Breast epithelium (tissue), 4 donors: ENCODE measurements at places on chromosomes 2 and 18. TPM values are rescaled to one million over a fixed set of nuclear protein-coding genes. Genes with fewer than 3 reads are reported as not detected.
A peak's percentile ranks its signal among the peaks of the same experiment; 100 is the strongest.

Gene VWC2L
- not detected for total RNA-seq

Gene COL6A3
- 907 TPM for total RNA-seq

Gene UPP2
- total RNA-seq, result 0.16 TPM

Gene SESTD1
- 137 TPM for total RNA-seq

Gene SERPINB3
- not detected for total RNA-seq

Gene CHST9
- 1.6 TPM for total RNA-seq

Gene TMEM17
- 3.4 TPM for total RNA-seq

Gene UCN
- 8.8 TPM for total RNA-seq

Gene DLX2
- total RNA-seq, result not detected

Gene LRRTM1
- not detected for total RNA-seq

Gene LHCGR
- 0.29 TPM for total RNA-seq

Gene SLC5A7
- not detected for total RNA-seq

GRCh38 chr2:190589008-190589407 is 54.5 kb upstream of the NEMP2 start:
- DNase-seq, result no peak

- DNase-seq, result no peak
Measured at GRCh38 chr2:119478188-119478977, 45.9 kb downstream of the SCTR start.

- DNase-seq, result no peak
Measured at GRCh38 chr18:74766251-74766650, 168.6 kb downstream of the ZNF407 start.

- DNase-seq, result no peak
Measured at GRCh38 chr2:80255918-80256781, 48.4 kb downstream of the LRRTM1 start.

GRCh38 chr2:195304310-195304709 is 352.7 kb upstream of the SLC39A10 start:
- DNase-seq, result no peak

GRCh38 chr2:60957224-60957623 is 60.3 kb upstream of the PEX13 start:
- DNase-seq, result no peak

GRCh38 chr2:240955306-240956170 is 42.9 kb upstream of the SNED1 start:
- peak; percentile 15 for DNase-seq

- no peak for DNase-seq
Measured at GRCh38 chr2:155485141-155485842, 786.8 kb downstream of the KCNJ3 start.

DNA sequence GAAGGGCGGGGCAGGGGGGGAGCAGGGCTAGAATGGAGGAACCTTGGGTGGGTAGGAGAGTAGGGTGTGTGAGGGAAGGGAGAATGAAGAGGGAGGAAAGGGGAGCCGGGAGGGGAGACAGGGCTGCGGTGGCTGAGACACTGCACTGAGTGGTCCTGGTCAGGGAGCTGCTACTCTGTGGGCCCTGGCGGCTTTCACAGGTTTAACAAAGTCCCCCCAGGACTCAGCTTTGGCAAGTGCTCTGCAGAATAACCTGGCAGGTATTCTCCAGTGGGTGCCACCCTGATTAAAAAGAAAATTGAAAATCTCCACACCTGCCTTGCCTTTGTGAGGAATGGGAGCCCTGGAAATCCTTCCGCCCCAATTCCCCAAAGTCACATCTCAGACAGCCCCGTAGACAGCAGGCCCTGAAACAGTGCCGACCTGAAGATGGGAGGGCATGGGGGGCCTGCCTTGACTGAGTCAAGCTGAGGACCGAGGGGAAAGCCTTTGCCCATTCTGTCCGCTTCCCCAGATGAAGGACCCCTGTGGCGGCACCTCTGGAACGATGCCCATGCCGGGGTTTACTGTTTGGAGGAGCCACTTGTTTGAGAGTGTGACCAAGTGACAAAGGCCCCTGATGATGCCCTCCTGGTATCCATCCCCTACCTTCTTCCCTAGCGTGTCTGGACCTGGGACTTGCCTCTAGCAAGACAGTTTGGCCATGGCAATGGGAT is 43.6 kb upstream of the OTOS start:
- no peak for DNase-seq

DNA sequence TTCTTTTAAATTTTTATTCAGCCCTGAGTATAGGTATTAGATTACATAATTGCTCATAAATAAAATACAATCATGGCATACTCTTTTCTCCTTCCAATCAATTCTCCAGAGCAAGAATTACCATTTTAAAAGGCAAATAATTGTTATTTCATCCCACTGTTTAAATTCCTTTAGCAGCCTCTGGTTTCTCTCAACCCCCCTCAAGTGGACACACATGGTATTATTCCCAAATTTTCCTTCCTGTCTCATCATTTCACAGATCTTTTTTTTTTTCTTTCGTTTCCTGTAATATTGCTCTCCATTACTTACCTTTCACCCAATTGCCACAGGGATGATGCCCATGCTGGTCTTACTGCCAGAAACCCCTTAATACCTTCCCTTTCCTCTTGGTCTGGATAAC is 385.2 kb downstream of the RIT2 start:
- DNase-seq, result no peak

DNA sequence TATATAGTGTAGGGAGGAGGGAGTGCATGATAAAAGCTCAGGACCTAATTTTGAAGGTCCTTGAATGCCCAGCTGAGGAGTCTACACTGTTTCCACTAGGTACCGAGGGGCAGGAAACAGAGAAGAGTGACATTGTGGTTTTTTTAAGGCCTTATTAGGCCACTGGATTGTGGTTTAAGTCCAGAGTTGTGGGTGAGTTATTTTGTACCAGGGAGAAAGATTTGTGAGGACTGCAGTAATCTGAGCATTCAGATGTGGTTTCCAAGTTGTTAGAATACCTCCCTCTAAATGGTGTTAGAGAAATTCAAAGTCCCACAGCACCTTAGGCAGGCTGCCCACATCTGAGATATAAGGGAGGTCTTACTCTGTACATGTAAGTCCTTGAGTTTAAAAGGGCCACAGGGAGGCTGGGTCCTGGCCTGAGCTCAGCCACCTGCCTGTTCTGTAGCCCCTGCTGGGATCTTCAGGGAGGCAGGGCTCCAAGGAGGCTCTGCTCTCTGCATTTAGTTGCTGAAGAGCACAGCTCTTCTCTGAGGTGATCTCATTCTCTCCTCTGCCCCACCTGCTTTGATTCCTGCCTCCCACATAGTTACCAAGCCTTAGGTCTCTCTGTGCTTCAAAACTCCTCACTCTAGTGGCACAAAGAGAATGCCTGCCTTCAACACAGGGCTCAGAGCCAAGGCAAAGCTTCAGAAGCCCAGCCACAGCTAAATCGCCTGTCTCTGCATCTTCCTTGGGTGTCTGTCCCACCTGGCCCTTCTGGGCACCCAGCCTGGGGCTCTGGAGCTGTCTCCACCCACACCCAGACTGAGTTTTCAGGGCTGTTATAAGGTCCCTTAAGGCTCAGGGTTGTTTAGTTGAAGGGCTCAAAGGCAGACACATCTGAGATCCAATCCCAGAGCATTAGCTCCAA is 88.1 kb downstream of the VSNL1 start:
- no peak for DNase-seq

DNA sequence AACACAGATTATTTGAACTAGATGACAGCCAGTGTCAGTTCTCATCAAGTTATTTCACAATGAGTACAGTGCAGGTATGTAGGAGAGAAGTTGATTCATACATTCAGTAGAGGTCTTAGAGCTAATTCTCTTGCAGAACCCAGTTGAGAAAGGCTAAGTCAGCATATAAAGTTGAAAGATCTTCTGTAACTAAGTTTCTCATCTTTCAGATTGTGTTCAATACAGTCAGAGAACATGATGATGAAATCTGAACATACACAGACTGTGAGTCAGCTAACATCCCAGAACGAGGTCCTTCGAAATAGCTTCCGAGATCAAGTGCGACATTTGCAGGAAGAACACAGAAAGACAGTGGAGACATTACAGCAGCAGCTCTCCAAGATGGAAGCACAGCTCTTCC is 41.9 kb upstream of the LIMS1 start:
- DNase-seq, result no peak

DNA sequence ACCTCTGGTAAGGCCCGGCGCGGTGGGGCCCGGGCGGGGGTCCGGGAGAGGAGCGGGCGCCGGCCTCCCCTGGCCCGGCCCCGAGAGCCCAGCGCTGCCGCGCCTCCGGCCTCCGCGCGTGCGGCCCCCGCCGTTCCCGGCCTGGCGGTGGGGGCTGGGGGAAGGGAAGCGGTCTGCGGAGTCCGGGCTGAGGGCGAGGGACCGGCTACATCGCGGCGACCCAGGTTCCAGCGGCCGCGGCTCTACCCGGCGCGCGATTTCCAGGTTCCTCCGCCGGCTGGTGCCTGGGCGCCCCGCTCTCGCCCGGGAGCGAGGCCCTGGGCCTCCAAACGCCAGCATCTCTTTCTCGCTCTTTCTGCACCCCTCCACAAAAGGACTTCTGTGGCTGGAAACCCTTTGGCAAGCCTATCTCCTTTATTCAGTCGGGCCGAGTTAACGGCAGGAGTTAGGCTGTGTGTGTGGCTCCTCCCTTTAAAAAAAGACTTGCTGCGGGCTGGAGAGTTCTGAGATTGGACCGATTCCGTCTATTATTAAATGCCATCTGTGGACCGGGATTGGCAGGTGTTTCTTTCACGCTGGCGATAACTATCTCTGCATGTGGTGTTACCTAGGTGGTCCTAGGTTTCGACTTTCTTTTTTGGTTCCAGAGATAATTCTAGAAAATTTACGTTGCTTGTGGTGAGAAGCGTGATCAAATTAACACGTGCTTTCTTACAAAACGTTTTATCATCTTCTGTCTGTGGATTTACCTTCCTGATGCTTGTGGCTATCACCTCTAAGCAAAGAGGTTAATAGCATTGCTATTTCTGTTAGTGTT is 592 bp downstream of the ME2 start:
- no peak for DNase-seq

DNA sequence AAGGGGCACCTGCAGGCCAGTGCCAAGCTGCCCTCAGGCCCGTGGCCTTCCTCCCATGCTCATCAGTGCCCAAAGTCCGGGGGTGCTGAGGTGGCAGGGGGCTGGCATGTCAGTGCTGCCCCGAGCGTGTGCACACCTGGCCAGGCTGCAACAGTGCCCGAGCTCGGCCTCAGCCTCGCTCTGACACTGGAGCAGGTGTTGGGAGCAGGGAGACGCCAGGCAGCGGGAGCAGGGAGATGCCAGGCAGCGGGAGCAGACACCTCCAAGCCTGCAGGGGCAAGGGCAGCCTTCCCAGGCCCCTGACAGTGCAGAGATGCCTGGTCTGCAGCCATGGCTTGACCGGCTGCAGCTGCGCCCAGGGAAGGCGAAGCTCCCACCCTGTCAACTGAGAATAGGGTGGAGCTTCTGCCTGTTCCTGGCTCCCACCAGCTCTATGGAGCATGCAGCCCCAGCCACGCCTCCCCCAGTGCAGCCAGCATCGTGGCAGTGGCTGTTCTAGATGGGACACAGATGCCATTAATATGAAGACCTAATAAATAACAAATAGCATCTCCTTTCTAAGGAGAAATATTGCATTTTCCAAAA is 82.4 kb downstream of the DTNB start:
- DNase-seq, result no peak

DNA sequence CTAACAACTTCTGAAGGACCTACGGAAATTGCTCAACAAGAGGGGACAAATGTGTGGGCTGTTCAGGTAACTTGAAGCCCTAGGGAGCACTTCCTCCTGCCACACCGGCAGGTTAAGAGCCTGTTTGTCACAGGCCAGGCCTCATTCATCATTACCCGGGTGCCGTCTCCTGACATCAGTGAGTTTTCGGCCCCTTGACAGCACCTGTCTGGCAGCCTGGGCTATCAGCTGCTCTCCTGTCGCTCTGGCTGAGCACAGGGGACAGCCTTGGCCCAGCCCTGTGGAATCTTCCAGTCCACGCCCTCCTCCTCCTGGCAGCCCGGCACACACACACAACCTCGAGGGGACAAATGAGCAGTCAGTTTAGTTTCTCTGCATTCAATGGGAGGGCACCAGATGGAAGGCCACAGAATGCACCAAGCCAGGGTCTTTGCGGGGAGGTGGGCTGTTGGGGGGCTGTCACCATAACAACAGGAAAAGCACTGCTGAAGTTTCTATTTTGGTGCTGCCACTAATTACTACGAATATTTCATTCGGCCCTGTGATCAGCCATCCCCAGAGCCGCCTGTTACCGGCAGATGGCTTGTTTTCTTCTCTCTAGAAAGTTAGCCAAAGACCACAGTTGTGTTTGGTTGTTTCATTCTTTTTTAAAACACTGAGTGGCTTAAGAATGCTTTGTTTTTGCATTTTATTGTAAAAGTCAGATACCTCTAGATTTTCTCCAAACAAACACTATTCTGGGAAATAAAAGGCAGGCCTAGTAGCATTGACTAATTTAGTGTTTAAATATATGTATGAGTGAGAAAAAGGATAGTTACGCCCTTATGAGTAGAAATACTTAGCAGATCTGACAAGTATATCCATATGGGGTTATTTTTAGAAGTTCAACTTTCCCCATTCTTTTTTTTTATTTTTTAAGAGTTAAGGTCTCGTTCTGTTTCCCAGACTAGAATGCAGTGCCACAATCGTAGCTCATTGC is 189.9 kb upstream of the NDUFV2 start:
- no peak for DNase-seq

DNA sequence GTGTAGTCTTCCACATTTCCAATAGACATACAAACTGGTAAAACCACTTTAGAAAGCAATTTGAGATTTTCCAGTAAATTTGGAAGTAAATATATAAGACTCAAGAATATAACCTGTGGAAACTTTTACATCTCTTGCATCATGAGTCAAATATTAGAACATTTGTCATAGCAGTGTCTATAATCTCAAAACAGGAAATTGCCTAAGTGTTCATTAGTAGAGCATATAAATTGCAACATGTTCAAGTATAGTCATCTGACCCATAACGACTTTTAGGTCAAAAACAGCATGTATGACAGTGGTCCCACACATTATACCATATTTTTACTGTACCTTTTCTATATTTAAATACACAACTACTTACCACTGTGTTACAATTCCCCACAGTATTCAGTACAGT is 555.9 kb upstream of the VRK2 start:
- no peak for DNase-seq

GRCh38 chr2:229416116-229416694 is 145.1 kb upstream of the PID1 start:
- peak; percentile 40 for DNase-seq

- no peak for DNase-seq
Measured at GRCh38 chr2:18856765-18857164, 267.4 kb upstream of the NT5C1B start.

GRCh38 chr18:41977233-41977632 is 22.2 kb downstream of the PIK3C3 start:
- no peak for DNase-seq
